Uterine smooth muscle cell (primary cell): ENCODE measurements at places on chromosomes 13 and 19. TPM values are rescaled to one million over a fixed set of nuclear protein-coding genes. Genes with fewer than 3 reads are reported as not detected.

The SMIM44 gene
- not detected in 2 replicates for total RNA-seq

The LAIR1 gene
- total RNA-seq: not detected in 2 replicates

The OR7D2 gene
- total RNA-seq: under 0.01 and 0.12 TPM in 2 replicates

The ADAMTS10 gene
- total RNA-seq: 5.2 and 14.6 TPM in 2 replicates

The ZNF700 gene
- total RNA-seq: 11.3 and 11.5 TPM in 2 replicates

The IRF3 gene
- total RNA-seq: 43.1 and 45.6 TPM in 2 replicates

The KCNJ14 gene
- 0.33 and 0.37 TPM in 2 replicates for total RNA-seq

The TNFSF13B gene
- 2.9 and 5.5 TPM in 2 replicates for total RNA-seq

The SMAD9 gene
- 2.1 and 3.1 TPM in 2 replicates for total RNA-seq

The RDH13 gene
- total RNA-seq: 10.7 and 11.0 TPM in 2 replicates

The PABPC3 gene
- total RNA-seq: 0.11 and 0.37 TPM in 2 replicates

The ZNF20 gene
- total RNA-seq: 5.2 and 7.4 TPM in 2 replicates
